ENCODE measurements at places on chromosomes 4 and X.

GRCh38 chrX:140360284-140360683 lies 144.6 kb downstream of the SOX3 start:
- no peak for DNase-seq

GRCh38 chr4:6443035-6444023 lies 29.1 kb downstream of the PPP2R2C start:
- no peak for DNase-seq

DNA sequence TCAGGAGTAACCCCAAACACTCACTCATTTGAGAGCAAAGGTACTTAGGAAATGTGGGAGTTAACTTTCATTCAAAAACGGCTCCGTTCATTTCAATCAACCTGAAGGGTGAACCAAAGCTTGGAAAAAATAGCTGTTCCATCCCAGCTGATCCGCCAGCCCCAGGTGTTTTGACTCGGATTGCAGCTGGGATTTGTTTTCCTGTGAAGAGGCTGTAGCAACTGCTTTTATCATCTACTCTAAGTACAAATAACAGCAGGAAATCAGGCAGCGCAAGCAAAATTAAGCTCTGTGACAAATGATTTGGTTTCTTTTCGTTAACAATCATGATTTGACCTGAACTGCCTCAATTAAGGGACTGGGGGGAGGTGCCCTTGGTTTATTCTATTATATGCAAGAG lies 154.7 kb downstream of the BEND2 start:
- DNase-seq = no peak

DNA sequence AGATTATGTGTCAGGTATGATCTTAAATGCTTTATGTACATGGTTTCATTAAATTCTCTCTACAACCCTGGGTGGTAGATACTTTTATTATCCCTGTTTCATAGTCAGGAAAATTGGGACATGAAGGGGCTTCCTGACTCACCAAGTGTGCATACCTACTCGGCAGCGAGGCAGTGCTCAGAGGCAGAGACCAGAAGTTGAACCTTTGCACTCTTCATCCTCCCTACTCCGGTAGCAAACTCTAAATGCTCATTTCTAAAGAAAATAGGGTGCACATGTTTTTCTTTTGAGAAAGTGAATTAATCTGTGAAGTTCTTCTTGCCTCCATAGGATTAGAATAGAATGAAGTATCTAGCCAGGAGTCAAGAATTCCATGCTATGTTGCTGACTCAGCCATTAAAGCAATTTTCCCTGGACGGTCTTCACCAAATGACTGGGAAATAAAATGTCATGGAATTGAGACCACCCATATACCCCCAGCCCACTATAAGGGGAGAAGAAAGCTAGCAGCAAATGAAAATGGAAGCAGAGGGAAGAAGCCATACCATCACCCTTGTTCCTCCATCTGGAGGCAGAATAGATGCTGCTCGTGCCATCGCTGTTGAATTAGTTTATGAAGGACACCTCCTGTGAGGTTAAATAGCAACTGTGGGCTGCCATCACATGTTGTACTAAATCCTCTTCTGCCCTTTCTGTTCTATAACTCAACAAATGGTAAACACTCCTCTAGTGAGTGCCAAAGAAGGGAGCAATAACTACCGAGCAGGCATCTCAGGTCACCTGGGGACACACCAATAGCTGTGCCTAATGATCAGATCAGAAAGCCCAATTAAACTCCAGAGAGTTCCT lies 355.4 kb downstream of the CAMK2D start:
- DNase-seq = no peak

DNA sequence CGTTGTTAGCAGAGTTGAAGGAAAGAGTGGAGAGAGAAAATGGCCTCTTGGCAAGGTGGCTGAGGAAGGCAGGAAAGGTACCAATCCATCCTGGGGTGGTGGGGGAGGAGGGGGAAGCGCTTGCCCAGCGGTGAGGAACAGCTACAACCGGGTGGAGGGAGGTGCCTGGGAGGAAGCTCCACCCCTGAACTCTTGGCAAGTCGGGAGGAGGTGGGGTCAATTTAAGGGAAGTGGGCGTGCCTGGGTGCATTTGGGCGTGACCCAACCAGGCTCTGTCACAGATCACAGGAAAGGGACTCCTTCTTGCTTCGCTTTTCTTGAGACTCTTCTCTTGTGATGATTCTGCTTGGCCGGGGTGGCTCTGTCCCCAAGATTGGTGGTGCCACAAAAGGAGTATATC lies 41.7 kb downstream of the BCORL1 start:
- peak; percentile 70 for DNase-seq

DNA sequence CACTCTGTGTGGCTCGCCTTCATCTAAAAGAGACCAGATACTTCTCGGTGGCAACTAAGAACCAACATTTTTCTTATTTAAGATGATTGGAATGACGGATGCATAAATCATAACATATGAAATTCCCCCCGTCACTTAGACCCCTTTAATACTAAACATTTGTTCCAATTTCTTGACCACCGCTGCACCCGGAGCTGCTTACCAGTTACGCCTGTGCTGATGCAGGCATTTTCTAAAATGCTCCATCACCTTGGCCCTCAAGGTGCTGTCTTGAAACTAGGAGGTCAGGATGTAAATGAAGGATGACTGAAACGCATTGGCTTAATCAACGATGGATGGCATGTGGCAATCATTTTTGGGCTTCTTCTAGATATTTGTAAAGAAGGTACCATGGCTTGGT lies 130.0 kb downstream of the CPZ start:
- DNase-seq = no peak

GRCh38 chr4:15233626-15234025 lies 194.2 kb upstream of the C1QTNF7 start:
- DNase-seq = no peak

GRCh38 chr4:65392488-65392887 lies 277.8 kb downstream of the EPHA5 start:
- no peak for DNase-seq

DNA sequence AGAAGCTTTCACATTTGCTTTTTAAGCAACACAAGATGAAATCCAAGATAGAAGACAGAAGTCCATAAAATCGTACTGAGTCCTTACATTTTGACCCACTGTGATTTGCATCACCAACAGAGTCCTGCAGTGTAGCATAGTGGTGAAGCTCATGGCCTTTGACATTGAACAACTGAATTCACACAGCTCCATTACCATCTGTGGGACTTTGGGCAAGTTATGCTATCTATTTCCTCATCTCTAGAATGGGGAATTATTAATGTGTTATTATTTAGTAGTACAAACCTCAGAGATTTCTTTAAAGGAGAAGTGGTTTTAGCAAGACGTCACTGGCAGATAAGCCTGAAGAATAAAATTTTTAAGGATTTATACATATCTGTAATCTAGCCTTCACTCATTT lies 10.7 kb downstream of the GPRIN3 start:
- DNase-seq = no peak

GRCh38 chrX:26651755-26652154 lies 435.8 kb downstream of the MAGEB5 start:
- DNase-seq = no peak

DNA sequence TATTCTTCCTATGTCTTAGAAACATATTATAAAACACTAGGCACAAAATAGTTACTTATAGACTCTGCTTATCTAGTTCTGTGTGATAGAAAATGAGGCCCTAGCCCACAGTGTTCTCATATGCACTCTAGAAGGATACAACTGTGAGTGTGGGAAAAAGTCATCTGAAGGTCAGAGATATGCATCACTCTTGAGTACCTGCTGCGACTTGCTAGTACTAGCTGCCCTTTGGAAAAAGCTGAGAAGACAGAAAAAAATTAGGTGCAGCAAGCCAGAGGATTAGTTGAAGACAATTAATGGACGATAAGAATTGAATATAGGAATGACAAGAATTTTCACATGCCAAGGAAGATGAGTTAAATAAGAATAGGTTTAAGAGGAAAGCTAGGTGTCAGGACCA lies 61.3 kb downstream of the MTHFD2L start:
- DNase-seq = no peak

GRCh38 chr4:165367040-165367439 lies 11.8 kb upstream of the CPE start:
- no peak for DNase-seq

DNA sequence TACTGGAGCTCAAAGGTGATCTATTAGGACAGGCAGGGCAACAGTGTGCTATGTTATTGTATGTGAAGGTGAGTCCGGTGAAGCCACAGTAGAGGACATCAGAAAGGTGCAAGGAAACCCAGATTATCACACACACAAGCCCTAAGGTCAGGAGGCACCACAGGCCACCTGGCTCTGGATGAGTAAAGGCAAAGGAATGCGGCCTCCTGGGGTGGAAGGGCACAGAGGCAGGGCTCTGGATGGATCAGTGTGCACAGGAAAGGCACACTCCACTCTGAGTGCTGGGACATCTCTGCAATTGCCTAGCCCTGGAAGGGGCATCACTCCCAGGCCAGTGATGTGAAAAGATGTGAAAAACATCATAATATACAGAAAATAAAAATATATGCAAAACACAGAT lies 683.5 kb downstream of the TRIML1 start:
- DNase-seq = no peak

DNA sequence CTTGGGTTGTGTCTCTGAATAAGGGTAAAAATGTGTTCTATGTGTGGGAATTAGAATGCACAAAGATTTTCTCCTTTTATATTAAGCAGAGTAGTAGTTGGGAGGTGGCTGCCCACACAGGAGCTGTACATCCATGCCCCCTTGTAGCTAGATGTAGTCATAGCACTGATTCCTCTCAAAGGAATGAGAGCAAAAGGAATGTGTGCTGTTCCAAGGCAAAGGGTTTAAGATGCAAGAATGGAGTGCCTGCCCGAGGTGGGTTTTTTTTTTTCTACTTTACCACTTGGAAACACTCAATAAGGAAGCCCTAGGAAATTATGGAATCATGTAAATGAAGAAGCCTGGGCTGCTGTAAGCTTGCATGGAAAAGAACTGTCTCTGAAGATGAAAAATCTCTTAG lies 2183.2 kb upstream of the AGA start:
- no peak for DNase-seq

DNA sequence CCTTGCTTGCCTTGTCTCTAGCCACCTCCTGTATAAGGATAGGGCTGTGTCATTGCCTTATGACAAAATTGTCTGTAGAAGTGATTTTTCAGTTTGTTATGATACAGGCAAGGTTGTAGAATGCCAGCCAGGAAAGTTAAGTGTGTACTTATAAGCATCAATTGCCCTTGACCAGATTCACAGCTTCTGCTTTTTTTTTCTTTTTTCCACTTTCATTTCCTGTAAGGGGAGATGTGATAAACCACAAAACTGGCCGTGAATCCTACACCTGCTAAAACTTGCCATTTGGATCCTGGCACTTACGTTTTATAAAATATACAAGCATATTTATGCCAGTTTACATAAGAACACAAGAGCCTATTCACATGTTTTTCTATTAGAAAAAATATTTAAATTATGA lies 35.0 kb upstream of the BMPR1B start:
- no peak for DNase-seq

- DNase-seq = no peak
Measured at GRCh38 chr4:36211084-36211483, 33.2 kb downstream of the ARAP2 start.

DNA sequence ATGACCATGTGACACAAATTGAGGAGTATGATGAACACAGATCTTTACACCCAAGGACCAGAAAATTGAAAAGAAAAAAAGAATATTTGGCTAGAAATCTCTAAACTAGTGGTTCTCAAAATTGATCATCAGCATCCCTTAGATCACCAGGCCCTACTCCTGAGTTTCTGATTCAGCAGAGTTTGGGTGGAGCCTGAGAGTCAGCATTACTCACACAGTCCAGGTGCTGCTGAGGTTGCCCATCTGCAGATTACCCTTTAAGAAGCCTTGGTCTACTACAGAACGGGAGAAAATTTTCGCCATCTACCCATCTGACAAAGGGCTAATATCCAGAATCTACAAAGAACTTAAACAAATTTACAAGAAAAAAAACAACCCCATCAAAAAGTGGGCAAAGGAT lies 182.8 kb downstream of the MOSPD2 start:
- no peak for DNase-seq

- DNase-seq = peak; percentile 36
Measured at GRCh38 chr4:113756005-113756410, 5.5 kb downstream of the CAMK2D start.

GRCh38 chrX:104135677-104136076 lies 21.1 kb downstream of the SLC25A53 start:
- DNase-seq = no peak

GRCh38 chrX:123860983-123861382 lies 1.1 kb downstream of the XIAP start:
- DNase-seq = no peak

DNA sequence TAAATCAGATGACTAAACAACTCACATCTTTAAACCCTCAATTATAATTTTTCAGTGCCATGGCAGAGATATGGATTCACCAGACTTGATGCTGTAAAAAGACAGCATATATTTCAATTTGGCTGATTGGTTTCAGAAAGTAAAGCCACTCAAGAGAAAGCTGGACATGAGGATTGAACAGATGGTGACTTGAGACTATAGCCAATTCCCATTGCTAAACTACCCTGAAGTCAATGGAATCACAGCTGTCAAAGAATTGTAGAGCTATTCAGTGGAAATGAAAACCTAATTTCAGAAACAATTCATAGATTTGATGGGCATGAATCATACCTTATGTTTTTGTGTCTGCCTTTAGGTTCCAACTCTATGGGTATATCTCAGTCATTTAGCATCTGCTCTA lies 510.6 kb upstream of the BOD1L1 start:
- DNase-seq = no peak

- DNase-seq = no peak
Measured at GRCh38 chrX:153571534-153571908, 27.4 kb downstream of the CCNQ start.

All from GM12864 (cell line).